ENCODE measurements at places on chromosomes 3 and 15. TPM values are rescaled to one million over a fixed set of nuclear protein-coding genes. Genes with fewer than 3 reads are reported as not detected.

LNP1 gene
- 1.0 TPM for total RNA-seq

DNA sequence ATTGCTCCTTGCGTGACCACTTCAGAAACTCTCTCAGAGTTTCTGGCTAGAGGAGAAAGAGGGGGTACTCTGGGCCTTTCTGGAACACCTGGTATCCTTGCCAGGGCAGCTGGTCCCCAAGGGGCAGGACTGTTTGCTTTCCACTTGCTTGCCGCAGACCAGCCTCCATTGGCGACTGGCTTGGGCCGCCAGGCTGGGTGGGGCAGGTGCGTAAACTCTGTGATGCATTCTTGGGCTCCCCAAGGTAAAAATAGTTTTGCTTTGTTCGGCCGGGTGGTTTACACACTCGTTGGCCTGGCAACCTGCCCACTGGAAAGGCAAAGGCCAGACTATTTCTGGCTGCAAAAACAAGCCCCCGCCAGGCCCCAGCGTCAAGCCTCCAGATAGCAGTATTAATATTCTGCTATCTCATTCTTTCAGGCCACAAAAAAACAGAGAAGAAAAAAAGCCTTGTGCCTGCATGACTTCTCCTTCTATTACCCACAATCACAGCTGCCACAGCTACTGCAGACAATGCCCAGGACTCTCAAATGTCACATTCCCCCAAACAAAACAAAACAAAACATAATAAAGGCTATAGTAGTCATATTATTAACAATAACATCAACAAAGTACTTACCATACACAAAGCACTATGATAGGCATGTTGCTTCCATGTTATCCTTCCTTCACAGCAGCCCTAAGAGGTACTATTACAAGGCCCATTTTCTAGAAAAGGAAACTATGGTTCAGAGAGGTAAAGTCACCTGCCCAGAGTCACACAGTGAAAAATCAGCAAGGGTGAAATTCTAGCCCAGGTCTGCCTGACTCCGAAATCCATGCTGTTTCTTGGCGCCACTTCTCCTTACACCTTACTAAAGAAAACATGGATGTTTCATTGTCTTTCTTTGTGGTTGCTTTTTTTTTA, 14.0 kb upstream of the SSUH2 start:
- no peak for DNase-seq

DNA sequence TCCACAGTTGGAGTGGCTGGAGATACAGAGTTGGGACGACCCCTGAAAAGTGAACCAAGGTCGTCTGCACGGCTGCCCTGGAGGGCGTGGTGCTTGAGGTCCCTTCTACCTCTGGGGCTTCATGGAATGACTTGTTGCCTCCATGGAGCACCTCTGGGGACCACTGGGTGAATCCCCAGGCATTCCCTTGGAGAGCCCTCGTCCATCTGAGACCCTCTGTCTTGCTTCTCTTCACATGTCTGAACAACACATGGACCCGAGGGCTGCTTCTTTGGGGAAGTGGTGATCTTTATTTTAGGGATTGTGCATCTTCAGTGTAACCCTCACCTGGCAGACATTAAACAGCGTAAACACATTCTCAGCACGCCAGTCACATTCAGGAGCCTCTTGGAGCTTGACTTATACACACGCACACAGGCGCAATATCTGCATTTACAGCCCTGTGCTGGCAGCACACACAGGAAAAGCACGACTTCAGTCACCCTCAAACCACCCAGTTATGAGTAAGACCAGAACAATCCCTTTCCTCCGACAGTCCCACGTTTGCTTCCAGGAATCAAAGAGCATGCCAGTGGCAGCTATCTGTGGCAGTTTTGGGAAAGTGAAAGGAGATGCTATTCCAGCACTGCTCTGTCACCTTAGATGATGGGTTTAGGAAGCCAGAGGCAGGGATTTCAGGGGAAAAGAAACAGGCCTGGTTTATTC, 12.6 kb downstream of the FAM107A start:
- DNase-seq = no peak

DNA sequence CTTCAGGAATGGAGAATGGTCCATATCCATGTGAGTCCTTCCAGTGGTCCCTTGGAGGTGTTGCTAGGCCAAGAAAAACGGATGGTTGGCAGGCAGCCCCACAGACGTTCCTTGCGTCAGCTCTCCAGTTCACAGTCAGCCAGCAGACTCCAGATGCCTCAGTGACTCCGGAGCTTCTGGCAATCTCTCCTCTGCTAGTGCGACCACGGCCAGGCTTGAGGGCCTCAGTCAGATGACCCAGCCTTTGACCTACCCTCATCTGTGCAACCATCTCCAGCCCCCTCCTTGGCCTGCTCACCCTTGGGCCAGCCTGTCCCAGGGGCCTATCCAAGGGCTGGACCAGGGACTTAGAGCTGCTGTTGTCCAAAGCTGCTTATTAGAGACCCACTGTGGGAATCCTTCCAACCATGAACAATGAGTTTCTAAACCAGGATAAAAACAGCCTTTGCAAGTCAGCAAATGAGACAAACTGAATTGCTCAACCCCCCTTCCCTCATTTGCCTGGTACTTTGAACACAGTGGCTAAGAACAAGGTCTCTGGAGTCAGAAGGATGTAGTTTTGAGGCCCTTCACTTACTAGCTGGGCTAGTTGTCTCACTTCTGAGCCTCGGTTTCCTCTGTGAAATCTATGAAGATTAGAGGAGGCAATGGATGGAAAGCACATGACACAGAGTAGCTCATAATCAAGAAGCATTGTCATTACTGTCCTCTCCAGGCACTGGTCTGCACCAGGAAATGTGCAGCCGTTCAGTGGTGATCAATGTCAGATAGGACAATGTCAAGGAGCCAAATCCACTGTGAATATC, 44.8 kb downstream of the ANP32A start:
- no peak for DNase-seq

- DNase-seq = no peak
Measured at GRCh38 chr3:23422517-23422851, 219.4 kb downstream of the UBE2E2 start.

ZBED2 gene
- total RNA-seq = 5.7 TPM

BLM gene
- total RNA-seq = 49.6 TPM

- DNase-seq = no peak
Measured at GRCh38 chr3:134339331-134339730, 34.9 kb downstream of the AMOTL2 start.

GRCh38 chr3:77693147-77693546, 653.2 kb downstream of the ROBO2 start:
- DNase-seq = no peak

DNA sequence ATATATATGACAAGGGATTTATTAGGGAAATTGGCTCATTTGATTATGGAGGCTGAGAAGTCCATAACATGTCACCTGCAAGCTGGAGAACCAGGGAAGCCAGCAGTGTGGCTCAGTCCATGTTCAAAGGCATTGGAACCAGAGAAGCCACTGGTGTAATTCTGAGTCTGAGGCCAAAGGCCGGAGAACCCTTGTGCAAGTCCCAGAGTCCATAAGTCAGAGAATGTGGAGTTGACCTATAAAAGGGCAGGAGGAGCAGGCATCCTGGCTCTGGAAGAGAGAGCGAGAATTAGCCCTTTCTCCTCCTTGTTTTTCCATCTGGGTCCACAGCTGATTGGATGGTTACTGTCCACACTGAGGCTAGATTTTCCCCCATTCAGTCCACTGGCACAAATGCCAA, 319.8 kb downstream of the IGSF11 start:
- no peak for DNase-seq

GOLGA6L7 gene
- total RNA-seq = not detected

GRCh38 chr3:108091498-108092250, 843 bp upstream of the CD47 start:
- DNase-seq = no peak

- no peak for DNase-seq
Measured at GRCh38 chr15:72445426-72445825, 28.7 kb upstream of the ARIH1 start.
